ENCODE measurements at places on chromosomes 12 and 14.

DNA sequence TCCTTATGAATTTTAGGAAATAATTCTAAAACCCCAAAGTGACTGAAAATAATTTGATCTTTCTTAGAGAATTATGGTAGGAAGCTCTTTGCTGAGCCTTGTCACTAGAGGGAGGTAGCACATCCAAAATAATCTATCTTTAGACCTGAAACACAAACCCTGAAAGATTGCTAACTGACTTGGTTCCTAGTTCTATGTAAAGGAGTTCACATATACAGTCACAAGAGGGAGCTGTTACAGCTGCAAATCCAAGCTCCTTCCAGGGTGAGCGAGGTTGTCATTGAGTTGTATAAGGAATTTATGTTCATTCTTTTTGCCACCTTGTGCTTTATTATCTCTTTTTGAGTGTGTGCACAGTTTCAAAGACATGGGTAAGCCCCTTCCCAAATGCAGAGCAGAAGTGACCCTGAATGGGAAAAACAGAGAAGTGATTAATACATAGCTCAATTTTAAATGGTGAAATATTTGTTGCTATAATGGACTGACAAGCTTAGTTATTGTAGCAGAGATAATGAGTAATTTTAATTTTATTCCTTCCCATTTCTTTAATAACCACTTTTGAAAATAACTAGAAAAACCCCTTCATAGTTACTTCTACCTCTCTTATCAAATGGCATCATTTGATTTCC lies 387.9 kb downstream of the DAD1 start:
- no peak for DNase-seq

DNA sequence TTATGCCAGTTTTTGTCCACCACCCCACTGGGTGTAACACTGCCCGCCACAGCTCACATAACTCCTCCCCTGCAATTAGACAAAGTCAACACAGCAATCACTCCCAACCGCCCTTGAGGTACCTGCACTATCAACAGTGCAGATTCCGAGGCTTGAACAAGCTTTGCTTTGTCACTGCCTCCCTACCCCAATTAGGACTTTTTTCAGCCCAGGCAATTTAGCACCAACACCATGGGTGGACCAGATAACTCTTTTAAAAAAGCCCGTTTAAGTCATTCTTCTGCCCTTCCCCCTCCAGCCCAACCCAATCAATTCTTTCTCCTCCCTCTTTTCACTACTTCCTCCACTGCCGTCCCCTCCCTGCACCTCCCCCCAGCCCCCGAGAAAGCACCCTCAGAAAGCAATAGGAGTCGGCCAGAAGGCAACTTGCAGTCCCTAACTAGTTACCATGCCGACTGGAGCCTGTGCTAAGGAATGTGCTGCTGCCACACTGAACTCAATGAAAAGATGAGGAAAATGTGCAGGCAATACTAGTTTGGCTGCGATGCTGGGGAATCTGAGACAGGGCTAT lies 45.7 kb upstream of the OTX2 start:
- DNase-seq, result no peak

DNA sequence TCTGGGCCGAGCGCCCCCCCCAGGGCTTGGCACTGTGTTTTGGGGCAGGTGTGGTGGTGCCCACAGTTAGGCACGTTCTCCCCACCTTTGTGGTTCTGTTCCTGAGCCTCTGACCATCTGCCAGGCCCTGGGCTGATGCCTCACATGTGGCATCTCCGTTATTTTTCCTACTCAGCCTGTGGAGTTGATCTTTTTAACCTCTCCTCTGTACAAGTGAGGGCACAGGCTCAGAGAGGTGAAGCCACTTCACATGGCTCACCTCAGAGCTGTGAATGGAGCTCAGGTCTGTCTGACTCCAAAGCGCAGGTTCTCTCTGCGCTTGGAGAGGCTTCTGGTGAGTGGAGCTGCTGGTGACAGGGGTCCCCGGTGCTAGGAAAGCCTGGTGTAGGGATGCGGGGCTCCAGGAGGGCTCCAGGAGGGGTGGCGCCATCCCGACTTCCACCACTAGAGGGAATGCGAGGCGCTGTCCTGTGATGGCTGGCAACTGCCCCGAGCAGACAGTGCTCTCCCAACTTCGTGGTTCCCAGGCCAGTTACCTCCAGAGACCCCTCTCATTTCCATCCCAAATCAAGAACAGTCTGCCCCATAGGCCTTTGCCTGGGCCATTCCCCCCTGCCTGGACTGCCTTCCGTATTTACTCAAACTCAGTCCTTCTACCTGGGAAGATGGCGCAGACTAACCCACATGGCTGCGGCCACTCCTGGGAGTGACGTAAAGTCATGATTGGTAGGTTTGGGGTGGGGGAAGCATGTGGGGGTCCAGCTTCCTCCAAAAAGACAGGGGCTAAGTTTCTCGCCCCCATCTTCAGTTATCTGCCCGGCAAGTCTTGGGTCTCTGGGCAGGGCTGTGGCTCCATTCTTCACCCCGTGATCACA lies 9.9 kb downstream of the BCL7A start:
- peak; percentile 64 for DNase-seq

DNA sequence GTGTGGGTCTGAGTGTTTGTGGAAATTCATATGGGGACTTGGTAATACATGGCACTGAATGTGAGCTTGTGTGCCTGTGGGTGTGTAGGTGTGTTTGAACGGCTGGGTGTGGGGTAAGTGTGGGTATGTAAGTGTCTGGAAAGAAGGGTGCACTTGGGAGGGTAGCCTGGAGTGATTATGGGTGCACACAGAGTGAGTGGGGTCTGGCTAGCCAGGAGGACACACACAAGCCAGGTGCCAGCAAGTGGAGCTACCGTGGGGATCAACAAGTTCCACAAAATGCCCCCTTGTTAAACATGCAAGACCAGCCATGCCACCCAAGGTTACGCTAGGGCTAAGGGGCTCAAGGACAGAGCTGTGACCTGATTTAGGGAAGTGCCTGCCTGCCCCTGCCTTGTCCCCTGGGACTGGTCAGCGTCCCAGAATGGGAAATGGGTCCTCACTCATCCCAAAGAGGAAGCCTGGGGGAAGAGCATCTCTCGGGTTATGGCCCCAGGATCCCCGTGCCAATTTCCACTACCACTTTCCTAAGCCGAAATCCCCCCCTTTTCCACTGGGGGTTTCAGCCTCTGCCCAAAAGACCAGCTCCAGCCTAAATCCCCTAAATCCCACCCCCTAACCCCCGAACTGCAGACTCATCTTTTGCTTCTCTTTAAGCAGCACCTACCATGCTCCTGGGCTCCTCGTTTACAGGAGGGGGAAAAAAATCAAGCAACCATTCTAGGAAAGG lies 118.6 kb downstream of the DICER1 start:
- no peak for DNase-seq

- peak; percentile 51 for DNase-seq
Observed at GRCh38 chr12:55728939-55729818, at the start of gene CD63. CD63 (minus strand) TSS chr12:55729009; CDS start chr12:55728341, 668 bp downstream.

GRCh38 chr14:75274050-75274898 lies 4.4 kb upstream of the FOS start:
- no peak for DNase-seq

- DNase-seq, result no peak
Observed at GRCh38 chr14:80464531-80465149, 253.3 kb upstream of the DIO2 start.

DNA sequence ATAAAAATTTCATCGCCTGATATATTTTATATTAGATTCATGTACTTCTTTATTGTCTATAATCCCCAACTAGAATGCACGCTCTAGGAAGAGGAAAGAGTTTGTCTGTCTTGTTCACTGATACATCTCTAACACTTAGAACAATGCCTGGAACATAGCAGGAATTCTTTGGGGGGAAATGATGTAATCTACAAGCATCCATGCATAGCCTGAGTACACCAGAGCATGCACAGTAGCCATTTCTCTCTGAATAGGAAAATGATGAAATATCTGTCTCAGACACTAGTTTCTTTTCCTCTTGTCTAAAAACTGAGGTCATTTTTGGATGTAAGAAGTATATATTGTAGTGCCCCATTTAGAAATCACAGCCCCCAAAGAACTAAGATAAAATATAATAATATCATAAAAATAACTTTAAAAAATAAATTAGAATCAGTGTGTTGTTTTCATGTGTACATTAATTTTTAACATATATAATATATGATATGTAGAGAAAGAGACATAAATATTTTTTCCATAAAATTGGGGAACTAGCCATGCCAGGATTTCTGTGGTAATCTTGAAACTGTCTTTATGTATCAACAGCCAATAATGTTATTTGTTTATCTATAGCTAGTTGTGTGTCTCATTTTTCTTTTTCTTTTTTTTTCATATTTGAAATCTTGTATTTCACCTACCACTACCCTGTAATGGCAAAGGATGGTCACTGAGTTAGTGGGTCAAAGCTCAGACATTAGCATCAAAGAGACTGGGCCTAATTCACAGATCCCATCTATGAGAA lies 155.6 kb upstream of the TMCC3 start:
- no peak for DNase-seq

DNA sequence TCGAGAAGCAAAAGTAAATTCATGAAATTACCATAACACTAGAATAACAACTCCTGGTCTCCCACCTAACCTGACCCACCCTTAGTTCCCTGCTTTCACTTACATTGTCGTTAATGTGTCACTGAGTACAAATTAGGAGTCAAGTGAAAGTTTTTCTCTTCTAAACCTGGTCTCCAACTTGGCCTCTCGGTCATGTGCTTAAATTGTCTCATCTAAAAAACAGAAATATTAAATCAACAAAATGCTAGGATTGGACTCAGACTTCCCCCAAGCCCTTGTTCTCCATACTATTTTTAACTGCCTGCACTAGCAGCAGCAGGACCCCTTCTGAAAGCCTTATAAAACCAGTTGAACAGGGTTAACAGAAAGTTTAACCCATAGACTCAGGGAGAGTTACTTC lies 1.8 kb upstream of the BTG1 start:
- DNase-seq, result no peak

DNA sequence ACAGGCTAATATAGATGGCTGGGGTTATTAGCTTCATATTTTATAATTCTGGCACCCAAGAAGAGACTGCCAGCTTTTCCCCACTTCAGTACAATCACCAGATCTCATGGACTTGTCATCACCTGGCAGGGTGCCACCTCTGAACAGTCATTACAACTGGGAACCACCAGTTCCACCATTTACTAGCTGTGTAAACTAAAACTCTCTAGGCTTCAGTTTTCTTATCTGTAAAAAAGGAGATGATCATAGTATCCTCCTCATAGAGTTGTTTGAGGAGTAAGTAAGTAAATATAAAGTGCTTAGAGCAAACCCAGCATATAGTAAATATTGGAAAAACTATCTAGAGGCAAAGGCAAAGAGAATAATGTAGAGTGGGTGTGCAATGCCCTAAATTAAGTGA lies 19.3 kb downstream of the CPNE8 start:
- DNase-seq, result no peak

DNA sequence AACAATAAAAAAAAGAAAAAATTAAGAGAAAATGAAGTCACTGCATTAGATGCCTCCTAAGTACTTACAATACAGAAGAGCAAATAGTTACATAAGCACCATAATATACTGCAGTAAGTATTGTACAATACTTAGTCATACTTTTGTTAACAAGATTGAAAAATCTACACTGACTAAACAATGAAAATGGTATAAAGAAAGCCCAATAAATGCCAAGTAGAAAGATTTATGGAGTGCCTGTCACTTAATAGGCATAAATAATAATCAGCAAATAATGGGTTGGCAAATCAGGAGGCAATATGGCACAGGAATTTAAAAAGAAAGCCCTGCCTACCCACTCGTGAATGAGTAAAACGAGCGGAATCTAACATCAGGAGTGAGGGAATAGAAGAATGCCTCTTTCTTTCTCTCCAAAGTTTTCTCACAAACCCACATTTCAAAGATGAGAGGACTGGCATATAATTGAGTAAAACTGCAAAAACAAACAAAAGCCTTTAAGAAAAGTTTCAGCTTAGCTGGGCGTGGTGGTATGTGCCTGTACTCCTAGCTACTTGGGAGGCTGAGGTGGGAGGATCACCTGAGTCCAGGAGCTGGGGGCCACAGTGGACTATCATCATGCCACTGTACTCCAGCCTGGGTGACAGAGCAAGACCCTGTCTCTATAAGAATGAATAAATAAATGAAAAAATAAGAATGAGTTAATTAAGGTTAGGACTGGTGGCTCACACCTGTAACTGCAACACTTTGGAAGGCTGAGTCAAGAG lies 36.1 kb downstream of the CRY1 start:
- no peak for DNase-seq

- DNase-seq, result no peak
Observed at GRCh38 chr12:66829660-66830325, 150.9 kb upstream of the GRIP1 start.

DNA sequence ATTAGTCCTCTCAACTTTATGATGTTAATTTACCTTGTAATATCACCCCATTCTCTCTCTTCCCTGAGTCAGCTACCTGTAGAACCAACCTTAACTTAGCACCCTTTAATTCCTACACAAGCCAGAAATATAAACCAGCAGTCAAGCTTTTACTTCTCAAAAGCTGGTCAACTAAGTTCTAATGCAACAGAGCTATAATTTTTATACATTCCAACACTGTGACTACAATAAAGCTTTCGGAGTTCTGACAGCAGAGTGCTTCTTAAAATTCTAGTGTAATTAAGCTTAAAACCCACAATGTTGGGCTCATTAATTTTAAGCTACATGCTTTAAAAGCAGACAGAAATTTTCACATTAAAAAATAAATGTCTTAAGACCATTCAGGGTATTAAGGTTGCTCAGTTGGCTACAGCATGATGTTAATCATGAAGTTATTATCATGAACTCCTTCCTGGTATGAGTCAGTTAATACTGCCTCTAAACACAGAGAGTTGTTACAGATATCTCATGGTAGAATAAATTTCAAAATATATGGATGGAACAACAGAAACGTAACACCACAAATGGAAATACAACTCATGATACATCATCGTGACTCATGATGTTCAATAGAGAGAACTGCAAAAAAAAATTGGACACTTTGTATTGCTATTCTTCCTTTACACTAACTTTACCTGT lies 126.7 kb downstream of the EPS8 start:
- no peak for DNase-seq

DNA sequence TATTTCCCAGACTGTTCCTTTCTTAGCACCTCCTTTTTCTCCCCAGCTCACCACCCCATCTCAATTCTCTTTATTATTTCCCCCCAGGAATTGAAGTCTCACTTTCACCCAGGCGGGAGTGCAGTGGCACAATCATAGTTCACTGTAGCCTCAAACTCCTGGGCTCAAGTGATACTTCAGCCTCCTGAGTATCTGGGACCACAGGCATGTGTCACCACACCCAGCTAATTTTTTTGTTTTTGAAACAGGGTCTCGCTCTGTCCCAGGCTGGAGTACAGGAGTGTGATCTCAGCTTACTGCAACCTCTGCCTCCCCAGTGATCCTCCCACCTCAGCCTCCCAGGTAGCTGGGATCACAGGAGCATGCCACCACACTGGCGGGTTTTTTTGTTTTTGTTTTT lies 11.0 kb downstream of the RACGAP1 start:
- no peak for DNase-seq

All from stimulated activated CD4-positive, alpha-beta T cell treated with anti-CD3 and anti-CD28 coated beads, Interleukin-12 subunit alpha, Interleukin-12 subunit beta, amount 100 ng/mL, for 24 hours (primary cell).